ENCODE measurements at places on chromosomes 12 and 14. TPM values are rescaled to one million over a fixed set of nuclear protein-coding genes. Genes with fewer than 3 reads are reported as not detected.

DNA sequence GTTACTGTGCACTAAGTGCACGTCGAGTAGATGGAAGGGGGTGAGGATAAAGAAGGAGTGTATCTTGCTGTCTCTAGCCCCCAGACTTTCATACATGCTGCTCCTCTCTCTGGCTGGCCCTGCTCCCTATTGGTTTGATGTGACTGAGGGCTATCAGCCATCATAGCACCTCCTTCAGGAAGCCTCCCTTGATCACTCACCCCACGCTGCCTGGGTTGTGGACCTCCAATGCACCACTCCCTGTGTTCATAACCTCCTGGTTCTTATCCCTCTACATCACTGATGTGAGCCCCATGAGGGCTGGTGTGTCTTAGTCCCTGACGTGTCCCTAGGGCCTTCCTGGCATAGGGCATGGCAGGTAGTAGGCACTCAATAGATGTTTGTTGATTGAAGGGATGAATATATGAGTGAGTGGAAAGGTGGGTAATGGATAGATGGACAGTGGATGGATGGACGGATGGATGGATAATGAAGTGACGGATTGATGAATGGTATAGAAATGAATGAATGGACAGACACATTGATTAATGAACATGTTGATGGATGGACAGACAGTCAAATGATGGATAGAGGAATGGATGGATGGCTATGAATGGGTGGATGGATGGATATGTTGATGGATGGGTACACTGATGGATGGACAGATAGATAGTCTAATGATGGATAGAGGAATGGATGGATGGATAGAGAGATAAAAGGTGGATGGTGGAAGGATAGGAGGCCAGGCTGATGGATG, 15.0 kb downstream of the SDSL start:
- no peak overlapping the region for H3K4me3 ChIP-seq
- no peaks in the 10 kb centered on the region for H3K36me3 ChIP-seq
- DNase-seq, result no peak

GRCh38 chr12:81261508-81262207, 183.8 kb downstream of the ACSS3 start:
- no peak overlapping the region for H3K27ac ChIP-seq
- H3K4me1 ChIP-seq, result no peaks in the 10 kb centered on the region
- DNase-seq, result no peak
- H3K36me3 ChIP-seq, result no peaks in the 10 kb centered on the region
- no peak overlapping the region for H3K4me3 ChIP-seq

- H3K4me3 ChIP-seq, result no peak overlapping the region
- H3K4me1 ChIP-seq, result no peaks in the 10 kb centered on the region
- DNase-seq, result no peak
- no peaks in the 10 kb centered on the region for H3K36me3 ChIP-seq
- no peaks in the 10 kb centered on the region for H3K27me3 ChIP-seq
These were observed 215.4 kb upstream of the DCN start for GRCh38 chr12:91397866-91398532.

- DNase-seq, result no peak
- no peaks in the 10 kb centered on the region for H3K4me1 ChIP-seq
- H3K4me3 ChIP-seq, result no peak overlapping the region
- H3K27ac ChIP-seq, result no peak overlapping the region
- no peaks in the 10 kb centered on the region for H3K27me3 ChIP-seq
These were observed 235.6 kb downstream of the DACT1 start for GRCh38 chr14:58873228-58873953.

GRCh38 chr14:83196236-83196635, 1662.6 kb upstream of the SEL1L start:
- no peaks in the 10 kb centered on the region for H3K27me3 ChIP-seq
- no peaks in the 10 kb centered on the region for H3K36me3 ChIP-seq
- DNase-seq, result no peak
- no peak overlapping the region for H3K4me3 ChIP-seq

DNA sequence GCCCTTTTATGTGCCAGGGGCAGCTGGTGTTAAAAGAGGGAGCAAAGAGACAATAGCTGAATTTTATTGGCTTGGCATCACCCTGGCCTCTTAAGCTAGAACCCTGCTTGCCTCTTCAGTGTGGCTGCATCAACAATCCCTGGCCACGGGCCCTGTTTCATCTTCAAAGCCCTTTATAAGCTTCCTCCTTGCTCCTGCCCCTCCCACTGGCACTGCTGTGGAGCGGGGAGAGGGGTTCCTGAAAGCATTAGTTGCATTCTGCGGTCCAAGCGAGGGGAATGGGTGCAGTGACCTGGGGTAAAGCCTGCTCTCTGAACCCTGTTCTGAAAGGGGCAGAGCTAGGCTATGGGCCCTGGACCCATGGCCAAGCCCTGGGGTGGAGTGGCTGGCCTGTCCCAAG, 220 bp upstream of the KRT83 start:
- H3K4me1 ChIP-seq, result no peaks in the 10 kb centered on the region
- peaks cover 8% of the 10 kb centered on the region for H3K27me3 ChIP-seq
- no peaks in the 10 kb centered on the region for H3K36me3 ChIP-seq
- no peak overlapping the region for H3K4me3 ChIP-seq
- no peak overlapping the region for H3K27ac ChIP-seq
- no peak for DNase-seq

- no peaks in the 10 kb centered on the region for H3K27me3 ChIP-seq
- H3K4me3 ChIP-seq, result no peak overlapping the region
- no peak for DNase-seq
These were observed 24.7 kb upstream of the AP4S1 start for GRCh38 chr14:31000629-31001338.

DNA sequence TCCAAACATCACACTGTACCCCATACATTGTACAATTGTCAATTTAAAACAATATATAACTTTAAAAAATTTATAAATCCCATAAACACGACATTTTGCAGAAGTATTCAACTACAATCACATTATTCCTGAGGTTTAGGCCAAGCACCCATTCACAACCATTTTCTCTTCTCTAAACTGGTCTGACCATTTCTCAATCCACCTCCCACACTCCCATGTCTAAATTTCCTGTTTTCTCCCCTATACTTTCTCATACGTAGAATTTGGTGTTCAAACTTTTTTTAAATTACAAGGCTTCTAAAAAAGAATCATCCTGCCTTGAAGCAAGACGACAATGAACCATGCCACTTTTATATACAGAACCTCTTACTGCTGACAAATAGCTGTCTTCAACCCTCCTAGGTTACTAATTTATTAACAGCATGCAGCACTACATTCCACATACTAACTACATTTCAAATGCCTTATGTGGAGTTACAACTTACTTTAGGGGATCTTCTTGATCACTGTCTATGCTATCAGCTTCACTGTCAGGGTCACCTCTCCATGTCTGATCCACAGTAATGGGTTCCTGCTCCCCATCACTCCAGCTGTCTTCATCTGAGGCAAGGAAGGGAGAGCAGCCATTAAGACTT, 3.4 kb downstream of the KANSL2 start:
- no peak for DNase-seq
- peaks cover 5% of the 10 kb centered on the region for H3K4me1 ChIP-seq
- peak overlapping the region; percentile 4 for H3K27ac ChIP-seq
- H3K27me3 ChIP-seq, result no peaks in the 10 kb centered on the region
- peak overlapping the region; percentile 90 for H3K4me3 ChIP-seq

- no peaks in the 10 kb centered on the region for H3K27me3 ChIP-seq
- H3K36me3 ChIP-seq, result no peaks in the 10 kb centered on the region
- no peak overlapping the region for H3K27ac ChIP-seq
- no peak for DNase-seq
These were observed 199.0 kb downstream of the LRFN5 start for GRCh38 chr14:41805633-41806032.

DNA sequence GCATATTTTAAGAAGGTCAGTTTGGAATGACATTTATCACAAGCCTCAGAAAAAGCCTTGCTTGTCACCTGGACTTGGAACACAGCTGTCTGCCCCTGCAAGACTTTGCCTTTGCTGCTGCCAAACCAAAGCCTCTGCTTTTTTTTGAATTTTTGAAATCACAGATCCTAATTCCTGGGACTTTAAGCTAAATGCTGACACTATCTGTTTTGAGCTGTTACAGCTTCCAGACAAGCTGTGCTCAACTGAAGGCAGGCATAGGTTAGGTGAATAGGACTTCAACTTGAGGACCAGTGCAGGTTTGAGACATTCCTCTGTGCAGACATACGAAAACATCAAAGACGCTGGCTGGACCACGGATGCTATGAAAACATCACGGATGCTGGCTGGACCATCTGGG, 11.3 kb upstream of the CDKN3 start:
- H3K4me1 ChIP-seq, result no peaks in the 10 kb centered on the region
- no peak overlapping the region for H3K27ac ChIP-seq
- no peak overlapping the region for H3K4me3 ChIP-seq
- no peak for DNase-seq
- H3K36me3 ChIP-seq, result no peaks in the 10 kb centered on the region

- DNase-seq, result no peak
- H3K27me3 ChIP-seq, result no peaks in the 10 kb centered on the region
- no peaks in the 10 kb centered on the region for H3K36me3 ChIP-seq
- H3K4me1 ChIP-seq, result peaks cover 8% of the 10 kb centered on the region
- H3K27ac ChIP-seq, result peak overlapping the region; percentile 49
These were observed 190.4 kb downstream of the PPM1H start for GRCh38 chr12:62744551-62744950.

DNA sequence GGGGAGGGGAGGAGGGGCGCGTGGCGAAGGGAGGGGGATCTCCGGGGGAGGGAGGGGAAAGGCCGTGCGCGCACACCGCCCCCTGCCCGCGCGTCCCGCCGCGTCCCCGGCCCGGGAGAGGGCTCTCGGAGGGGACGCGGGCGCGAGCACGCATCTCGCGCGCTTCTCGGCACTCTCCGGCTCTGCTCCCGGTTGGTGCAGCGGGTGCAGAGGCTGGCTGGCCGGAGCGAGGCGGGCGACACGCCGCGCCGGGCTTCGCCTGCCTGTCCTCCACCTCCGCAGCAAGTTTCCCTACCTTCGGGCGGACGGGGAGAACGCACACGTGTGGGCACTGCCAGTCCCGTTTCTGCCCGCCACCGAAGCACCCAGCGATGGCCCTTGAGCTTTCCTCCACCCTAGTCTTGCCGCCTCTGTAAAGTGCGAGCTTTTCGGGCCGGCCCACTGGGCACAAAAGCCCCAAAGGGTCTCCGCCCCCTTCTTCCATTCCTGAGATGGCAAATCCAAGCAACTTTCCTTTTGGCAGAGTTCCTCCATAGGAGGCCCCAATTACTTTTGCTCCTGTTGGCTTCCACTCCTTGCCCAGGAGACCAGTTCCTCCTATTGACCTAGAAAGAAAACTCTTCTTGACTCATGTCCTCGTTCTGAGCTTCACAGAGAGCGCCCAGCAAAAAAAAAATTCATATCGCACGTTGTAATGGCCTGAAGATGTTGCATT, 363 bp upstream of the CSAD start:
- no peaks in the 10 kb centered on the region for H3K27me3 ChIP-seq
- peak overlapping the region; percentile 91 for H3K27ac ChIP-seq
- H3K4me1 ChIP-seq, result peaks cover 6% of the 10 kb centered on the region
- DNase-seq, result no peak
- H3K4me3 ChIP-seq, result peak overlapping the region; percentile 78
- H3K36me3 ChIP-seq, result no peaks in the 10 kb centered on the region

- no peaks in the 10 kb centered on the region for H3K4me1 ChIP-seq
- no peak for DNase-seq
- no peak overlapping the region for H3K27ac ChIP-seq
- H3K36me3 ChIP-seq, result no peaks in the 10 kb centered on the region
- no peaks in the 10 kb centered on the region for H3K27me3 ChIP-seq
These were observed 24.3 kb downstream of the MOAP1 start for GRCh38 chr14:93160353-93160801.

DNA sequence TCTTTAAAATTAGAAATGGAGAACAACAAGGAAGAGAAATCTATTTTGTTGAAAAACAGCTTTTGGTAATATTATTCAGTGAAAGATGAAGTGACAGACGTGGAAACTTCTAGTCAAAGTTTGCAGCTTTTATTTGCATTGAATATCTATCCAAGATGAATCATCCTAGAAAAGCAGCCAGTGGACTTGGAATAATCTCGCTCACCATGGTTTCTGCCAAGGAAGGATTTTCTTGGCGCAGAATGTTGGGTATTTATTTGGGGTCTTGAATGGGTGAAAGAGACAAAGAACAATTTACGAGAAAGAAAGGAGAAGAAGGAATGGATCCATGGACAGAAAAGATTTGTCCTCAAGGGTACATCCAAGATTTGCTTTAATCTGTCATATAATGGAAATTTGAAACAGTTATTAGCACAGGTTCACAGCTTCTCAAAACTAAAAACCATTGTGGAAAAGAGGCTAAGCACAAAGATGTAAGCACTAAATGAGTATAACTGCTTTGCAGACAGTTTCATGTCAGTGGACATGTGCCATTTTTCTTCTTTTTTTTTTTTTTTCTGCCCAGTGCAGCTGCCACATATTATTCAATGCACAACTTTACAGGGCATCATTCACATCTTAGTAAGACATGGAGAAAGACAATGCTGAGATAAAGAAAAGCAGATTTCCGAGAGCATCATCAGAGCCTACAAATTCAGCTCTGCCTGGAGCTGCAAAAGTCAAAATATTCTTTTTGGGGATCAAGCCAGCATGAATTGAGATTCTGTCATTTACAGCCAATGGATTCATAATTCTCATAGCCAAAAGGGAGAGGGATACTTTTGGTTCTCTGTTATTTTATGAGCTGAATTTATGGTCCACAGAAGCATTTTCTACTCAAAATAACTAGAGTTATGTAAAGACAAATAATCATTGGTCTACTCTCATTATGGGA, 333.7 kb downstream of the DAD1 start:
- DNase-seq, result no peak
- H3K27ac ChIP-seq, result no peak overlapping the region
- H3K36me3 ChIP-seq, result no peaks in the 10 kb centered on the region
- no peaks in the 10 kb centered on the region for H3K4me1 ChIP-seq

GRCh38 chr14:58830121-58830520, 192.4 kb downstream of the DACT1 start:
- no peaks in the 10 kb centered on the region for H3K27me3 ChIP-seq
- no peak for DNase-seq
- no peaks in the 10 kb centered on the region for H3K36me3 ChIP-seq
- no peak overlapping the region for H3K27ac ChIP-seq
- no peak overlapping the region for H3K4me3 ChIP-seq

The RSRC2 gene
- 58.4 TPM for total RNA-seq

The CCNT1 gene
- 37.3 TPM for total RNA-seq

The TAMALIN gene
- 0.49 TPM for total RNA-seq

The DDX54 gene
- total RNA-seq, result 115 TPM

The CIDEB gene
- 5.1 TPM for total RNA-seq

The SIX1 gene
- total RNA-seq, result not detected

The FAM161B gene
- 1.0 TPM for total RNA-seq

The AQP6 gene
- not detected for total RNA-seq
